ENCODE measurements at places on chromosomes 2 and 18.

- no peak for ATAC-seq
Measured at GRCh38 chr2:49913025-49913424, 758.7 kb upstream of the FSHR start.

DNA sequence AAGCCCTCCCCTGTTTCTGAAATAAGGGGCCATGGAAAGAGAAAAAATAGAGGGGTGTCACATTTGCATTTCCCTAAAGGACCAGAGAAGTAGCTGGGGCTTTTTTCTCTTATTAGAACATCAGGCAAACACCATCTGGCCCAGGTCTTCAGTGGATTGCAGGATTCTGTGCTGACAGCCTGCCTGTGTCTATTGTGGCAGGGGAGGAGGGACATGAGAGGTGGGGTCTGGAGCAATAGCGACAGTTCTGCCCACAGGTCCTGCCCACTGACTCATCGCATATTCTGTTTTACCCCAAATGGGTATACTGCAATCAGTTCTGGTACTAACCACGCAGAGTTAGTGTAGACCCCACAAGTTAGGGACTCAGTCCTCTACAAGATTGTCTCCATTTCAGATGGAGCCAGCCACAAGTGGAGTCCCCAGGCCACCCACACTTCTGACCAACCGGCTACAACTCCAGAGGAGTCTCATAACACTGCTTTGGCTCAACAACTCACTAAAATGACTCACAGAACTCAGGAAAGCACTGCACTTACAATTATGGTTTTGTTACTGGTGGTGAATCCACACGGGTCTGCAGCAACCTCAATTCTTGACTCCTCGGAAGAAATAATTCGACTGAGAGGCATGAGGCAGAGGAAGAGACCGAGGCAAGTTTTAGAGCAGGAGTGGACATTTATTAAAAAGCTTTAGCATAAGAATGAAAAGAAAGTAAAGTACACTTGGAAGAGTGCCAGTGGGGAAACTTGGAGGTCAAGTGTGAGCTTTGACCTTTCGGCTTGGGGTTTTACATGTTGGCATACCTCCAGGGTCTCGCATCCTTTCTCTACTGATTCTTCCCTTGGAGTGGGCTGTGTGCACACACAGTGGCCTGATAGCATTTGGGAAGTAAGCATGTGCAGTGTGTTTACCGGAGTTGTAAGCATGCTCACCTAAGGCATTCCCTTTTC lies 146.4 kb upstream of the SPATS2L start:
- ATAC-seq = peak; percentile 10

DNA sequence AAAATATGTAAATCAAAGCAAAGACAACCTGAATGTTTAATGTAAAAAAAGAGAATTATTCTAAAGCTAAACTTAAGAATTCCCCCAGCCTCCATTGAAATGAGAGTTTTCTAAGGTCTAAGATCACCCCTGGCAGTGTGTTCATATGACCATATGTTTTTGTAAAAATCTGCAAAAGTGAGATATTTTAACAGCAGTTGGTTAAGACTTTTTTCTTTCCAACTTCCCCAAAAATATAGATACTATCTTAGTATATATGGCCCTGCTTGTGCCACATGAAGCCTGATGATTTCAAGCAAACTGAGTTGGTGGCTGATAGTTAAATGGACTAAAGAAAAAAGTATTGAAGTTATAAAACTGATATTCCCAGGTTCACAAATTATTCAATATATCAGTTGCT lies 35.4 kb downstream of the ZNF804A start:
- ATAC-seq = no peak

GRCh38 chr2:130261970-130262760 lies 63.9 kb upstream of the TUBA3E start:
- ATAC-seq = no peak

GRCh38 chr2:158094487-158095092 lies 7.1 kb upstream of the UPP2 start:
- no peak for ATAC-seq

GRCh38 chr2:172288603-172289002 lies 138.8 kb upstream of the ITGA6 start:
- ATAC-seq = no peak

- no peak for ATAC-seq
Measured at GRCh38 chr2:58845011-58845410, 603.9 kb upstream of the FANCL start.

DNA sequence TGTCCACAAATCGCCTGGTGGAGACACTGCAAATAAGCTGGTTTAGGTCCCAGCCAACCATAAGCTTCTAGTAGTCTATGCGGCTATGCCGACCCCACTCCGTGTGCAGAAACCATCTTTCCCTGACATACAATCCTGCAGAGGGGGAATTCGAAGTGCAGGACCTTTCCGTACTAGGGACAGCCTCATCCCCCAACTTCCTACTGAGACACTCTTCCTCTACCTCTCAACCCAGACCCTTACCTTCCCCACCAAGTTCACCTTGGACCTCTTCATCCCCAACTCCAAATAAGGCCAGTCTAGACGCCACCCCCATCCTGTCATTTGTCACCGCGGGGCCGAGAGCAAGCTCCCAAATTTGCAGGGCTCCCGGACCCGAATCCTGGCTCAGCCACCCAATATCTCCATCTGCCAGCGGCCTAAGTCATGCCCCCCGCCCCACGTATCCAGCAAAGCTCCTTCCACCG lies 496 bp downstream of the SUCLG1 start:
- ATAC-seq = peak; percentile 21

- no peak for ATAC-seq
Measured at GRCh38 chr18:4391859-4392258, 63.2 kb downstream of the DLGAP1 start.

DNA sequence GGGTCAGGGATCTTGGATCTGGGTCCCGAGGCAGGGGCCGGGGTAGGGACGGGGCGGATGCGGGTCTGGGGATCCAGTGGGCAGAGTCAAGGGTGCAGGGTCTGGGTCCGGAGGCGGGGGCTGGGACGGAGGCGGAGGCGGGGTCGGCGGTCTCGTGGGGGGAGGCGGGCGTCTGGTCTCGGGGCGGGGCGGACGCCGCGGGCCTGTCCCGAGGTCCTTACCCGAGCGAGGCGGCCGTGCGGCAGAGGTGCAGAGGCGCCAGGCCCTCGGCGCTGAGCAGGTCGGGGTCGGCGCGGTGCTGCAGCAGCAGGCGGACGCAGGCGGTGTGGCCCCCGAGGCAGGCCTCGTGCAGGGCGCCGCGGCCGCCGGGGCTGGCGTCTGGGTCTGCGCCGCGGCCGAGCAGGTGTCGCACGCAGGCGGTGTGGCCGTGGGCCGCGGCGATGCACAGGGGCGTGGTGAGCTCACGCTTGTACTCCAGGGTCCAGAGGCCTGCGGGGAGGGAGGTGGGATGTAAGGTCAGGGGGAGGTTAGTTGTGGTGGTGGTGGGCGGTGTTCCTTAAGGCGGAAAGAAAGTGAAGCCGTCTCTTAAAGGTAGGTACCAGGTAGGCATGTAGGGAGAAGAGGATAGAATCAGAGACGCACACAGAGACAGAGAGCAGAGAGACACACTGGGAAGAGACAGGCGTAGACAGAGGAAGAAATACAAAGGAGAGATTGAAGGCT lies 26.6 kb downstream of the ASB18 start:
- peak; percentile 64 for ATAC-seq

GRCh38 chr2:150733051-150733618 lies 245.7 kb upstream of the RND3 start:
- ATAC-seq = no peak

- peak; percentile 32 for ATAC-seq
Measured at GRCh38 chr2:39228413-39229209, 15.2 kb downstream of the CDKL4 start.

All from motor neuron (in vitro differentiated cells).